Central memory CD4-positive, alpha-beta T cell (primary cell): ENCODE measurements at places on chromosomes 16 and 17.

DNA sequence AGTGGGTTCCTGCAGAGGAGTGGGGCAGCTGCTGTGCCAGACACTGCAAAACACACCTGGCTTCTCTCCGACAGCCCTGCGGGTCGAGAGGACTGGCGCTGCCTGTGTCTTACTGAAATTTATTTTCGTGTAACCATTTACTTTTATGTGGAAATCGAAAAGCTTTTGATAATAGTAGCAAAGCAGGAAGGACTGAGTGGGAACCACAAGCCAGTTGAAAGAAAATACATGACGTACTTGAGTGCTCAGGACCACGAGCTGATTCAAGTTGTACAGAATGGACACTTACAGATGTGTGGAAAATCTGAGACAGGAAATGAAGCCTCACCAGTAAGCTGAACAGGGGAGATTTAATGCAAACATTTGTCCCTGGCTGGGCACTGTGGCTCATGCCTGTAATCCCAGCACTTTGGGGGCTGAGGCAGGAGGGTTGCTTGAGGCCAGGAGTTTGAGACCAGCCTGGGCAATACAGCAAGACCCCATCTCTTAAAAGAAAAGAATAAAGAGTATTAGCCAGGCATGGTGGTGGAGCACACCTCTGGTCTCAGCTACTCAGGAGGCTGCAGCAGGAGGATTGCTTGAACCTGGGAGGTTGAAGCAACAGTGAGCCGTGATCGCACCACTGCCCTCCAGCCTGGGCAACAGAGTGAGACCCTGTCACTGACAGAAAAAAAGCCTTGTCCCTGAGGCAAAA, 11.3 kb upstream of the RPL13 start:
- DNase-seq, result peak; percentile 59

- DNase-seq, result no peak
Observed at GRCh38 chr16:59238246-59238645, 504.1 kb upstream of the GOT2 start.

DNA sequence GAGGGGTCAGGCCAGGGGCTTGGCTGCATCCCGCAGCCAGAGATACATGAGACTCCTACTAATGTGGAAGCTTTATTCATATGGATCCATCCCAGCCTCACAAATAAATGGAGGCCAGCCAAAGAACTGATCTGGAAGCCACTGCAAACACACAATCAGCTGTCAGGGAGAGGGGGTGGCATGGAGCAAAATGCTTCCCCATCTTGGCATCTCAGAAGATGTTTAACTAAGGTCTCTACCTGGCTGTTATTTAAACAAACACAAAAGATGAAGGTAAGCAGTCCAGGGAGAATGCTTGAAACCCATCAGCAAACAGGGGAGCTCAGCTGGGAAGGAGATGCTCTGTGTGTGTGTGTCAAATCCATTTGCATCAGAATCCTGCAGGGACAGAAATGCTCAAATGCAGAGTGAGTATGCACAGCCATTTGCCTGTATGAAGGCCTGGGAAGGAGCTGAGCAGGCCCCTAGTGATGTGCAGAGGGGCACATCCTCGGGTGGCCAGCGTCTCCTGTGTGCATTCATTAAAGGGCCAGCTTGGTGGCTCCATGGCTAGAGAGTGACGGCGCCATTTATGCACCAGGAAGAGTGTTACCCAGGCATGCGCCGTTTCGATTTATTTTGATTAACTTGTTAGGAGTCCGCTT, 34.2 kb upstream of the IRX3 start:
- DNase-seq, result no peak

DNA sequence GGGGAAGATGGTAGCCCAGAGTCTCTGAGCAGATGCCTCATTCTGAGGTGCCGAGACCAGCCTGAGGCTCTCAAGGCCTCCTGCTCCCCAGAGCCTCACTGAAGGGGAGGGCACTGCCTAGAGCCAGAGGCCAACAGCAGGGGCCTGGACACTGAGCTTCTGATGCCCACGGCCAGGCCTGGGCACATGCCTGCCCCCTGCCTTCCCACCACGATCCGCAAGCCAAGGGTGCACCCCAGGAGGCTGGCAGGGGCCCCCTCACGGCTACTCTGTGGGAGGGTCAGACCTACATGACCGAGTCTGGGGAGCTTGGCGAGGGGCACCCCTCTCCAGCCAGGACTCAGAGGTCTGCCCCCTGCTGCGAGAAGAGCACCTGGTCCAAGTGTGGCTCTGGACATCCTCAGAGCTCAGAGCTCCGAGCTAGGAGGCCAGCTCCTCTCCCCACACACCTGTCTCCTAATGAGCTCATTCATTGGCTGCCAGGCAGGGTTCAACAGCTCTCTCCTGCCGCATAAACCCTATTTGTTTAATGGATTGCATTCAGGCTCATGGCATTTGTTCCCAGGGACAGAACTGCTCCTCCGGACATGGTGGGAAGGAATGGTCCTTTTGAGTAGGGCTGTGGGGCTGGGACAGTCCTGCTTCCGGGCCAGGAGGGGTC, 13.9 kb downstream of the OTOP3 start:
- no peak for DNase-seq

- no peak for DNase-seq
Observed at GRCh38 chr16:1900452-1900774, 17.8 kb downstream of the HS3ST6 start.

GRCh38 chr16:66190411-66190810, 176.1 kb upstream of the CDH5 start:
- DNase-seq, result no peak

DNA sequence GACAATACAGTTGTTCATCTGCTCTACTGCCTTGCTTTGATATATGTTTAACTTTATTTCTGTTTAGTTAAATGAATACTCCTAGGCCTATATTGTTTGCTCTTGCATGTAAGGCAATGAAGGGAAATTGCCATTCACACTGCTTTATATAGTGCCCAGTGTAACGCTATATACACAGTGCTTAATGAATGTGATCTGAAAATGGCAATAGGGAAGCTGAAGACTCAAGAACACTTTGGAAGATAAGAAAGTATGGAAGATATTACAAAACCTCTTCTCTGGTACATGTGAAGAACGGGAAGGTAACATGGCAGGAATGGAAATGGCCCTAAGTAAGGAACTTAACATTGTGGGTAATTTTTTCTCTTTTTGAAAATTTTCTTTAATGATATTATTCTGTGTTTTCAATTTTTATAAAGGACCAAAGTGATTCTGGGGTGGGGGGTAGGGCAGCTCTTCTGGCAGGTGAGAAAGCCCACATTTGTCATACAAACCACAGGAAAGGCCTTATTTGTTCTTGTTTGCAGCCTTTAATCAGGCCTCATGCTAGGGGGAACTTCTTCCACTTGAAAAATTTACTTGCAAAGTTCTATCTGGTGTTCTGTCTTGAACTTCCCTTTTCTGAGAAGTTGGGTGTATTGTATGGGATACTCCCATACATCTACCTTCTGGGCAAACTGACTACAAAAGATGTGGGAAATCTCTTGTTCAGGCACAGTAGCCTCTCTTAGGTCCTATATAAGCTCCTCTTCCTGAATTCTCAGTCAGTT, 100.8 kb upstream of the CORO6 start:
- peak; percentile 24 for DNase-seq

DNA sequence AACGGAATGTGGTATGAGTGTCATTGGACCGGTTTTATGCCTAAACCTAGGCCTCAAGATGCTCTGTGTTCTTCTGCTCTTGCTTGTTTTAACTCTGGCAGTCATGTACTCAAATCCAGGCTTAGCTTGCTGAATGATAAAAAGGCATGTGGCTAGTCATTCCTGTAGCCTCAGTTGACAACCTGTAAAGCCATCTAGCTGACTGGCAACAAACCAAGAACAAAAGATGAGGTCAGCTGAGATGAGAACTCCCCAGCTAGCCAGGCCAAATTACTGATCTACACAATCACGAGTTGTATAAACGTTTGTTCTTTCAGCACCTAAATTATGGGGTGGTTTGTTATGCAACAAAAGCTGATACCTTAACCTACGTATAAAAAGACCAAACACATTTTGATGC, 1406.0 kb upstream of the CDH8 start:
- no peak for DNase-seq

GRCh38 chr17:2978116-2978515, 85.3 kb downstream of the OR1D5 start:
- no peak for DNase-seq

- no peak for DNase-seq
Observed at GRCh38 chr17:49360796-49361128, 1.3 kb downstream of the ZNF652 start.

DNA sequence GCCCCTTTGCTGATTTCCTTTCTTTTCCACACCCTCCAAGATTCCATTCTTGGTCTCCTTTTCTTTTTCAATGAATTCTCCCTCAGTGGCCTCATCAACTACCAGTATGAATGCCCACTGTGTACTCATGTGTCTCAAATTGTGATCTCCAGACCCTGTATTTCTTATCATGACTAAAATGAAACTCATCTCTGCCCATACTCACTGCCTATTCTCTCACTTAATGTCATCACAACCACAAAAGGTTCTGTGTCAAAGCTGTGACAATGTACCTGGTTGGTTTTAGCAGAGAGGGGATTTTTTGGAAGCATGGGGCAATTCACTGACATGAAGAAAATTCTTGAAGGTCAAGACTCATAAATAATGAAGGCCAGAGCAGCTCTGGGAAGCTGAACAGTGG, 11.5 kb upstream of the TBX4 start:
- no peak for DNase-seq

GRCh38 chr17:2366747-2367494, 29.6 kb downstream of the SGSM2 start:
- DNase-seq, result no peak

DNA sequence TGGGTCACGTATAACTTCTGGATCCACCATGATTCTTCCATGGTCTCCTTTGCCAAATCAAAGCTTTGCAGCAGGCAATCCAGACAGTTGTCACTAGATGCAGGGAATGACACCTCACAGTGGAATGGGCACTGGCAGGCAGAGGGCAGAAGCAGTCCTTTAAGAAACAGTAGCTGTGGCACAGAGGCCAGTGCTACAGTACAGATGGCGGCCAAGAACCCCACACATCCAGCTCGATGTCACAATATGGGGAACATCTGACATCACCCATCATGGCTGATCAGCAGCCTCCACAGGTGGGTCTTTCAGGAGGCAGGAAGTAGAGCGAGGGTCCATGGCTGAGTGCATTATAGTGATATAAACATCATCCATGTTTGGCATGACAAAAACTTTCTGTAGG, 18.8 kb upstream of the ERN1 start:
- DNase-seq, result no peak

DNA sequence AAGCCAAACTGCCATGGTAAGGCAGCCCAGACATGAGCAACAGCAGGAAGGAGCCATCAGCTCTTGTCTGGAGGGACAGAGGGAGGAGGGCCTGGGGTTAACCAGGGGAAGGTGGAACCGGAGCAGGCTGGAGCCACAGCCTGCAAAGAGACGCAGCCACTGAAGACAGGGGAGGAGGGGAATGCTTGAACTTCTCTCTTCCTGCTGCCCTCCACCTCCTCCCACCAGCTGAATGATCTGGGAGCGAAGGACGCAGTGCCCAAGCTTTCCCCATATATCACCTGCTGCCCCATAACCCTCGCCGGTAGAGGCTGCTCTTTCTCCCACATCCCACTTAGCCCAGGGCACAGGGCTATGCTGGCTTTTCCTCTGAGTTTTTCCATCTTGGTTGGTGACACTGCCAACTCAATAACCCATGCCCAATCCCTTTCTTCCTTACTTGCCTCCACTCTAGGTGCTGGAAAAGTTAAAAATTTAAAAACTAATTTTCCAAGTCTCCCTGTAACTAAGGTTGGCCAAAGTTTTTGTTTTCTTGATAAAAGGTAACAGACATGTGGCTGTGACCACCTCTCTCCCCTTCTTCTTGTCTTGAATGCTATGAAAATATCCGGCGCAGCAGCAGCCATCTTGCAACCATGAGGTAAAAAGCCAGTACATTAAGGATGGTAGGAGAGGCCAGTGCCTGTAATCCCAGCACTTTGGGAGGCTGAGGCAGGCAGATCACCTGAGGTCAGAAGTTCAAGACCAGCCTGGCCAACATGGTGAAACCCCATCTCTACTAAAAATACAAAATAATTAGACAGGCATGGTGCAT, 21.8 kb upstream of the CACNG4 start:
- DNase-seq, result no peak

DNA sequence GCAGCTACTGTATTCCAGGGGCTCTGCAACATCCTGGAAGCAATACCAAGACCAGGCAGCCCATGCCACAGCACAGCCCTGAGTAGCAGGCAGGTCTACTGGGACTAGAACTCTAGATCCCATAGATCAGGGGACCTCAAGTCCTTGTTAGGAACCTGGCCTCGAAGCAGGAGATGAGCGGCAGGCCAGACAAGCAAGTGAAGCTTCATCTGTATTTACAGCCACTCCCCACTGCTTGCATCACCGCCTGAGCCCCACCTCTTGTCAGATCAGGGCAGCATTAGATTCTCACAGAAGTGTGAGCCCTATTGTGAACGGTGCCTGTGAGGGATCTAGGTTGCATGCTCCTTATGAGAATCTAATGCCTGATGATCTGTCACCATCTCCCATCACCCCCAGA, 295.7 kb upstream of the TNRC6C start:
- DNase-seq, result no peak

- DNase-seq, result no peak
Observed at GRCh38 chr17:400257-400656, 47.6 kb upstream of the RPH3AL start.

DNA sequence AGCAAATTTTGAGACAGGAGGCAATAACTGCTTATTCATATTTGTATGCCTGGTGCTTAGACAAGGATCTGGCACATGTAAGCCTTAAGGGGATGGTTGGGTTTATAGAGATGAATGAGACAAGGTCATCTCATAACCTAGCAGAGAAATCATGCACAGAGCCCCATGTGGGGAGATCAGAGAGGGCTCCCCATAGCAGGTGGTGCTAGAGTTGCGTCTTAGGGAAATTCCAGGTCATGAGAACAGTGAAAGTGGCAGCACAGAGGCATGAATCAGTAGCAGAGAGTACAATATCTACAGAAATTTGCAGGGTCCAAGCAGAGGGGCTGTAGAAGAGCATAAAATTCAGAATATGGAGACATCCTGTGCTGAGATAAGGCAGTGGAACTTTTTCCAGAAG, 57.3 kb downstream of the SLC6A2 start:
- no peak for DNase-seq

- no peak for DNase-seq
Observed at GRCh38 chr17:73290399-73291259, 21.2 kb downstream of the CDC42EP4 start.

DNA sequence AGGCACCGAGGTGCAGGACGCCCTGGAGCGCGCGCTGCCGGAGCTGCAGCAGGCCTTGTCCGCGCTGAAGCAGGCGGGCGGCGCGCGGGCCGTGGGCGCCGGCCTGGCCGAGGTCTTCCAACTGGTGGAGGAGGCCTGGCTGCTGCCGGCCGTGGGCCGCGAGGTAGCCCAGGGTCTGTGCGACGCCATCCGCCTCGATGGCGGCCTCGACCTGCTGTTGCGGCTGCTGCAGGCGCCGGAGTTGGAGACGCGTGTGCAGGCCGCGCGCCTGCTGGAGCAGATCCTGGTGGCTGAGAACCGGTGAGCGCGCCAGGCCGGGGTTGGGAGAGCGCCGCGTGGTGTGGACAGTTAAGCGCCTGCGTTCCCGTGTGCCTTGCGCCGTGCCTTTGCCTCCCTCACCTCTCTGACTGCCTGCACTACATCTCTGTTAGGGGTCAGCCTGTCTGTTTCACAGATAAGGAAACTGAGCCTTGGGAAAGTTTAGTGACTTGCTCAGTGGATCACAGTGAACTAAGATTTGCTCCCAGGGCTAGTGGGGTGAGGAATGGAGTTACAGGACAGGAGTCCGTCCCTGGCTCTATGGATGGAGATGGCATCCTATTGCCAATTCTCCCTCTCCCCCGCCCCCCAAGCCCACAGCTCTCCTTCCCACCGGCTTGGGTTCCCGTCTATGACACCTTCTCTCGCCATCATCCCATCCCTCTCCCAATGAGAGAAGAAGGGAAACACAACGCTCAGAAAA, 880 bp downstream of the SARM1 start:
- no peak for DNase-seq

GRCh38 chr16:22719945-22720344, 94.0 kb upstream of the HS3ST2 start:
- no peak for DNase-seq
